ENCODE measurements at places on chromosomes 7 and 10.

- DNase-seq: no peak
Observed at GRCh38 chr10:8088504-8088903, 34.0 kb downstream of the GATA3 start.

GRCh38 chr10:49651917-49652316 lies 27.5 kb upstream of the C10orf53 start:
- DNase-seq: no peak

- no peak for DNase-seq
Observed at GRCh38 chr7:30303312-30304039, 19.1 kb downstream of the ZNRF2 start.

DNA sequence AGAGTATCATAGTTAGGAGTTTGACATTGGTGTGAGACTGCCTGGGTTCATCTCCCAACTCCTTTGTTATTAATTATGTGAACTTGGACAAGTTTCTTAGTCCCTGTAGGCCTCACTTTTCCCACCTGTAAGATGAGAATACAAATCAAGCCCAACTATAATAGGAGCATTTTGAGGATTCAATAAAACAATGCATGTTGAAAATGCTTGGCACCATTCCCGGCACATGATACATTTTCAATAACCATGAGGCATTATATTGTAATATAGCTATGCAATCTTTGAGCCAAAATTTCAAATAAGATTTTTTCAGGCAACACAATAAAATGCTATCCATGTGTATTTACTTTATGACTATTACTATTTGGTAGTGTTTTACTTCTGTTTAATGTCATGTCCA lies 229.0 kb upstream of the SP4 start:
- no peak for DNase-seq

GRCh38 chr7:84529480-84530205 lies 335.1 kb upstream of the SEMA3A start:
- no peak for DNase-seq

Data from amygdala (tissue), 56 donors.